MCF 10A (cell line): ENCODE measurements at places on chromosomes 5 and 9. TPM values are rescaled to one million over a fixed set of nuclear protein-coding genes. Genes with fewer than 3 reads are reported as not detected.

Gene PIGO
- total RNA-seq: 34.8 and 39.2 TPM in 2 replicates

Gene RETREG1
- 4.9 and 5.3 TPM in 2 replicates for total RNA-seq

Gene SPINK4
- not detected in 2 replicates for total RNA-seq

Gene FCHSD1
- total RNA-seq: 21.2 and 22.1 TPM in 2 replicates

Gene MSMP
- total RNA-seq: not detected in 2 replicates

Gene PCDHB5
- total RNA-seq: 1.2 and 1.7 TPM in 2 replicates

Gene KIF20A
- 19.0 and 30.6 TPM in 2 replicates for total RNA-seq

Gene ADAMTS13
- total RNA-seq: 4.1 and 6.1 TPM in 2 replicates

Gene COMMD10
- 18.6 and 23.2 TPM in 2 replicates for total RNA-seq

Gene LCN6
- total RNA-seq: not detected in 2 replicates

Gene SLC25A2
- 0.37 and 0.79 TPM in 2 replicates for total RNA-seq

Gene EGFLAM
- 9.3 and 11.5 TPM in 2 replicates for total RNA-seq

Gene ATP6V1G1
- total RNA-seq: 87.1 and 118 TPM in 2 replicates

Gene PDE6A
- total RNA-seq: 0.22 and 0.42 TPM in 2 replicates

Gene BNC2
- not detected in 2 replicates for total RNA-seq

Gene SUSD1
- total RNA-seq: 1.6 and 2.0 TPM in 2 replicates

Gene RGS14
- 7.8 and 12.6 TPM in 2 replicates for total RNA-seq

Gene PCDHGA8
- total RNA-seq: 0.28 and 0.56 TPM in 2 replicates

Gene RGS3
- 32.1 and 34.8 TPM in 2 replicates for total RNA-seq

Gene OR13J1
- total RNA-seq: not detected in 2 replicates

Gene CTXN3
- total RNA-seq: not detected in 2 replicates

Gene IFNA14
- not detected in 2 replicates for total RNA-seq

Gene PCA3
- total RNA-seq: not detected in 2 replicates

Gene ADRA1B
- total RNA-seq: 0.14 TPM in 1 of 2 replicates, not detected in the other

Gene SPATA9
- not detected in 2 replicates for total RNA-seq

Gene IGIP
- 7.5 and 8.3 TPM in 2 replicates for total RNA-seq

Gene MGAT4B
- 153 and 198 TPM in 2 replicates for total RNA-seq

Gene CEP78
- 13.7 and 17.8 TPM in 2 replicates for total RNA-seq

Gene XRCC4
- total RNA-seq: 7.1 and 8.4 TPM in 2 replicates

Gene RFX3
- 9.2 and 9.7 TPM in 2 replicates for total RNA-seq

Gene RASGRF2
- not detected in 2 replicates for total RNA-seq

Gene PITX1
- total RNA-seq: 37.1 and 42.9 TPM in 2 replicates

Gene SLC2A6
- total RNA-seq: 0.32 and 0.42 TPM in 2 replicates

Gene BARHL1
- not detected in 2 replicates for total RNA-seq

Gene FAM151B
- 1.8 TPM in 2 replicates for total RNA-seq

Gene CFAP77
- total RNA-seq: not detected in 2 replicates

Gene NTNG2
- 0.44 TPM in 1 of 2 replicates, not detected in the other for total RNA-seq

Gene NFIB
- 52.2 and 70.8 TPM in 2 replicates for total RNA-seq

Gene RIMOC1
- total RNA-seq: 40.4 and 45.4 TPM in 2 replicates

Gene UNC5A
- total RNA-seq: 0.22 and 0.51 TPM in 2 replicates

Gene TSLP
- 5.1 and 6.4 TPM in 2 replicates for total RNA-seq

Gene HSPA5
- total RNA-seq: 1,165 and 1,788 TPM in 2 replicates

Gene MLANA
- total RNA-seq: not detected in 2 replicates

Gene PCDHB10
- 1.2 and 1.4 TPM in 2 replicates for total RNA-seq

Gene ACOT12
- total RNA-seq: not detected in 2 replicates

Gene CDC20B
- total RNA-seq: not detected in 2 replicates

Gene PARP8
- 24.5 and 31.2 TPM in 2 replicates for total RNA-seq
